ENCODE measurements at places on chromosomes 6 and 20.

- DNase-seq: no peak
These were observed 104.9 kb downstream of the CDKAL1 start for GRCh38 chr6:20639161-20639560.

- no peak for DNase-seq
These were observed 61.1 kb downstream of the TSPYL4 start for GRCh38 chr6:116192786-116193185.

DNA sequence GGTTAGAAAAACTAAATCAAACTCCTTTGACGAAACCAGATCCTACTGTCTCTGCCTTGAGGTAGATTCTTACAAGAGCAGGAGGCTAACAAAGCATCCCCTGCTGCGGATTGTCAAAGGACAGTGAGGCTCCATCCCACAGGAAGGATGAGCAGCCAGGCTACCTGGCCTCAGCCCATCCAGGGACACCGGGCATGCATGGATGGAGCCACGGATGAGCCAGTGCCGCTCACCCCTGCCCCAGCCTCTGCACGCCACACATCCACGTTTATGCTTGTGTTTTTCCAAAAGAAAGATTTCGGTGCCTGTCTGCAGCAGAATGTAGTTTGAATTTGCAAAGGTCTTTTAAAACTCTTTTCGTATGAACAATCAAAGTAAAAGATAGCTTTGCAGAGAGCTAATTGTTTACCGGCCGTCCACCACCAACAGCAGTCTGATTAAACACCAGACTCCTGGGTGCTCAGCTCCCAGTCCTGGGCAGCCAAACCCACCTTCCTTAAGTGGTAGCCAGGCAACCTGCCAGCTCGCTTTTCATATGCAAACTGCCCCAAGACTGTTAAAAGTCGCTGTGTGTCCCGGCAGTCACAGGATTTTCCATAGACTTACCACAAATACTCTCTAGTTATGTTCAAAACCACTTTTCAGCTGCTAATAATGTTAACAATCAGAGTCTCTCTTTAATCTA is 999 bp downstream of the THBS2 start:
- no peak for DNase-seq

DNA sequence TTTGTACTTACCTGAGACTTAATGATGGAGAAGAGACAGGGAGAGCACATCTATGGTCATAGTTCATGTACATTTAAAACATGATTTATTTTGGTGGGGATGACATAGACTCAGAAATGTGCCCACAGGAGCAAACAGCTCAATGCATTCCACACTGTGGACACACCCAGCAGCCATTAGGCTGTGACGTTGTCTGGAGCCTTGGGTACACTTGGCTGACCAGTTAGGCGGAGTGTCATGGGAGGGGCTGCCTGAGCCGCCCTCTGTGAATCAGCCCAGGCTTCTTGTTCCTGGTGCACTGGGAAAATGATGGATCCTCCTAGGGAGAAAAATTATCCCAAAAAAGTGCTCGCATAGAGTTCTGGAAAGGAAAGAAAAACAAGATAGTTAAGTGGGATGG is 231.0 kb upstream of the GMDS start:
- DNase-seq: no peak

DNA sequence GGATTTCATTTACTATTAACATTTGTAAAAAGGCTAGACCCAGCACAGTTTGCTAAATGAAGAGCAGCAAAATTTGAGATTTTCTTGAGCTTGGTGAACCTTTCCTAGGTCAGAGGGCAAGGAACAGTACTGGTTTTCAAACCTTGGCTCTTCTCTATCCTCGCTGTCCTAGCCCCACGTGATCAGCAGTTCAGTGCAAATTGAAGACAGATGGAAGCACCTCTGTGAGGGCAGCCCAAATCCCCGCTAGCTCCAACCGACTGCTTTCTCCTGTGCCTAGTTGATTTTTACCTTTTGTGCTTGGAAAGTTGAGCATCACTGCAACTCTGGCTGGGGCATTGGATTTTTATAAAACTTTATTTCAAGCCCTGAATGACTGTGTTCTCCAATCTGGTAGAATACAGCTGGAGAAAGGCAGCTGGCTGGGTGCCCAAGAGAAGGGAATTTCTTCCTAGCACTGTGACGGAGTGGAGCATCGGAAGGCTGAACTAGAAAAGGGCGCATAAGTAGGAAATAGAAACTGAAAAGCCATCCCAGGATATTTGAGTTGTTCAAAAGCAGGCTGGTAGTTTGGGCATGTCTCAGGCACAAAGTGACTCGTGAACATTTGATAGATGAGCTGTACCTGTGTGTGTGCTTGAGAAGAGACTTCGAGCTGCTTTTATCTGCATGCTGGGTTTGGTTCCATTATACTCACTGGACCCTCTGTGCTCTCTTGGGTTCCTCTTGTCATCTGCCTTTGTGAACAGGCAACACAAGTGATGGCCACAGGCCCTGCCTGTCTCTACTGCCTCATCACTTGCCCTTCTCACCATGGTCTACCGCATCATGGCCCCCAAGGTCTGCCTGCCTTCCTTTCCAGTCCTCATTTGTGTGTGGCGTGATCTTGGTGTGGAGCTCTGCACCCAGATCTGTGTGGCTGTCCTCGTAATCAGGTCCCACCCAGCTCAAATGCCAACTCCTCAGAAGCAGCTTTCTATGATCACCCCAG is 2.3 kb downstream of the RNF114 start:
- DNase-seq: no peak

DNA sequence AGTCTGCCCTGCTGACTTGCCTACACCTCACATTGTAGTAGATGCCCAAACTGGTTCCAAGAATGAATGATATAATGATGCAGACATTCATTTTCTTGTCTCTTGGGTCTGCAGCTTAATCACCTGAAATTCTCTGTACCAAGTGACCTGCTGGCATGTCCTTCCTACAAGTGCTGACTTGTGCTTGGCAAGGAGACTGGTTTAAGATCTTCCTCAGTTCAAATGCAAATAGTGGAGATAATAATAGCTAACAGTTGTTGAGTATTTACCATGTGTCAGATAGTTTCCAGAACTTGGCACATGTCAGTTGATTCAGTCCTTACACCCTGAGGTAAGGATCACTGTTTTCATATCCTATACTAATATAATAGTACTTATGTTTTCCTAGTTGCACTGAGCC is 223.4 kb downstream of the SLC24A3 start:
- DNase-seq: no peak

All from T-helper 17 cell (primary cell).